ENCODE measurements at places on chromosomes 5 and 9.

GRCh38 chr9:89313842-89314241 lies 2.8 kb downstream of the CKS2 start:
- DNase-seq: no peak

- no peak for DNase-seq
These were observed 101.0 kb downstream of the KCNT1 start for GRCh38 chr9:135802876-135803419.

GRCh38 chr9:81388831-81389230 lies 300.5 kb downstream of the TLE1 start:
- DNase-seq: no peak

DNA sequence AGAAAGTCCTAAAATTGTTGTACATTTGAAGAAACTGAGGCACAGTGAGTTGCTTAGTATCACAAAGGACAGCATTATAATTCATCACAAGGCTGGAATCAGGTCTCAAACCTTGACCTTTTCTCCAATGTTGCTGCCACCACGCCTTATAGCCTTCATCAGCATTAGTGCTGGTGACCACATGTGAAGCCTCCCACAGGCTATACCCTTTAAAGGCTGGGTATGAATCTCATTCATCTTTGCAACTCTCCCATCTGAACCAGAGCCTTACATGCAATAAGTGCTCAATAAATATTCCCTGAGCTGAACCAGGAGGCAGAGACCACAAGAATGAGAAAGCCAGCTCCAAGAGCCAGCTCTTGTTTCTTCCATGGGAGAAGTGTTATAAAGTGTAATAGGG lies 104.7 kb downstream of the SPOCK1 start:
- no peak for DNase-seq
